Fibroblast of skin of left quadriceps (primary cell): ENCODE measurements at places on chromosomes 2 and 18.

DNA sequence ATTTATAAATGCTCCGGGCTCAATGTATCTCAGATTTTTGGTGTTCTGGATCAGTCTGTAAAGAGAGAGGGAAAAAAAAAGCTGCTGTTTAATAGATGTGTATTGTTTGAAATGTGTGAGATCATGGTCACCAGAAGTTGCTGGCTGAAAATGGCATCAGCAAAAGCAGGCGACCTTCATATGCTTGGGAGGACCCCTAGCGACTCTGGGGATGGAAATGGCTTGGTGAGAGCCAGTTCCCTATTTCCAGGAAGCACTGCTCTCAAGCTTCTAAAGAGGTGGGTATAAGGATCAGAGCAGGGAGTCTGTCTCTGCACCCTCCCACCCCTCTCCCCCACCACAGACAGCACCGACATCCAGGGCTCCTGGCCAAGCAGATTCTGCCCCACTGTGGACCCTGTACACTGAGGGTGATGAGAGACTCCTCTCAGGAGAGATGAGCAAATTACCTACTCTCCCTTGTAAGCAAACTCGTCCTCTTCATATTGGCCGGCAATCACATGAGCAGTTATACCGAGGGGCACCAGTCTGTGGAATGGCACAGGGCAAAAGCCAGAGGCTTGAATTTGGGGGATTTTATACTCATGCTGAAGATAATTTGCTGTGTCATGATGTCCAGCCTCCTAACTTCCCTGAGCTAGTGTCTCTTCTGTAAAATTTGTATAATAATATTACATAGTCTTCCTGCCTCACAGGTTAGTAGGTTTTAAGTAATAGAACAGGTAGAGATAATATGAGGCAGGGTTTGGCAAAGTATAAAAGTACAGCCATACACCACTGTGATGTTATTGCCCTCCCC, 29.6 kb downstream of the LHCGR start:
- DNase-seq = no peak

DNA sequence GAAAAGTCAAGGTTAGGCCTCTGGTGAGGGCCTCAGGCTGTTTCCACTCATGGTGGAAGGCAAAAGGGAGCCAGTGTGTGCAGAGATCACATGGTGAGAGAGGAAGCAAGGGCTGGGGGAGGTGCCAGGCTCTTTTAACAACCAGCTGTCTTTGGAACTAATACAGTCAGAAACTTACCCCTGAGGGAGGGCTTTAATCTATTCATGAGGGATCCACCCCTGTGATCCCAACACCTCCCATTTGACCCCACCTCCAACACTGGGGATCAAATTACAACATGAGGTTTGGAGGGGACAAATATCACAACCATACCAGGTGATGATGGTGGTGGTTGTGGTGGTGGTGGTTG, 10.9 kb downstream of the POLI start:
- no peak for DNase-seq

GRCh38 chr2:7621018-7621814, 704.0 kb downstream of the RNF144A start:
- no peak for DNase-seq

DNA sequence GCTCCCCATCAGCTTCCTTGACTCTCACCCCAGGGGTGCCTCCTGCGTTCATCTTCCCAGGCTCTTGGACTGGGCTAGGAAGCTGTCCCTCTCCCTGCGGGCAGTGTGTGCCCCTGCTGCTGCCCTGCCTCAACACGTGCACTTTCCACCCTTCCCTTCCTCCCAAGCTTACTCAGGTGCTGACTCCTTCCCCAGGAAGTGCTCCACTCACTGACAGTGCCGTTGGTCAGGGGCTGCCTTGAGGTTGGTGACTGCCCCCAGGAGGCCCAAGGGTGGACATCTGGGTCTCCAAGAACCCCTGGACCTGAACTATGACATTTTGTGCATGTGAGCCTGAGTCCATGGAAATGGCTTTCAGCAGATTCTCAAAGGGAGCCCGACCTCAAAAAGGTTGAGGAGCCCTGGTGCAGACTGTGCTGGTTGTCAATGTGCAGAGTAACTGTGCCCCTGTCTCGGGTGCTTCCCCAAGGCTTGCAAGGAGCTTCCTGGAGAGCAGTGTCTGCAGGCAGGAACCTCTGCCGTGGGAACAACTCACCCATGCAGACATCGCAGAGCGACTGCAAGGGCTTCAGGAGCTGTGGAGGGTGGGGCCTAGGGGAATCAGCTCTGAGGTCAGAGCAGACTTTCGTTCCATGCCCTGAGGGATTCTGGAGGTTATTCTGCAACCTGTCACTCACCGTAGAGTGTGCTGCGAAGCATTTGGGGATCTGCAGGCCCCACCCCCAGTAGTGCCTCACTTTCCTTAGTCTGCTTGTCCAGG, 116.5 kb upstream of the MCFD2 start:
- DNase-seq = no peak

GRCh38 chr18:58033216-58033615, 10.8 kb upstream of the NEDD4L start:
- no peak for DNase-seq
